ENCODE measurements at places on chromosomes 11 and 22.

GRCh38 chr11:12359761-12360160, 17.6 kb upstream of the PARVA start:
- DNase-seq: no peak

DNA sequence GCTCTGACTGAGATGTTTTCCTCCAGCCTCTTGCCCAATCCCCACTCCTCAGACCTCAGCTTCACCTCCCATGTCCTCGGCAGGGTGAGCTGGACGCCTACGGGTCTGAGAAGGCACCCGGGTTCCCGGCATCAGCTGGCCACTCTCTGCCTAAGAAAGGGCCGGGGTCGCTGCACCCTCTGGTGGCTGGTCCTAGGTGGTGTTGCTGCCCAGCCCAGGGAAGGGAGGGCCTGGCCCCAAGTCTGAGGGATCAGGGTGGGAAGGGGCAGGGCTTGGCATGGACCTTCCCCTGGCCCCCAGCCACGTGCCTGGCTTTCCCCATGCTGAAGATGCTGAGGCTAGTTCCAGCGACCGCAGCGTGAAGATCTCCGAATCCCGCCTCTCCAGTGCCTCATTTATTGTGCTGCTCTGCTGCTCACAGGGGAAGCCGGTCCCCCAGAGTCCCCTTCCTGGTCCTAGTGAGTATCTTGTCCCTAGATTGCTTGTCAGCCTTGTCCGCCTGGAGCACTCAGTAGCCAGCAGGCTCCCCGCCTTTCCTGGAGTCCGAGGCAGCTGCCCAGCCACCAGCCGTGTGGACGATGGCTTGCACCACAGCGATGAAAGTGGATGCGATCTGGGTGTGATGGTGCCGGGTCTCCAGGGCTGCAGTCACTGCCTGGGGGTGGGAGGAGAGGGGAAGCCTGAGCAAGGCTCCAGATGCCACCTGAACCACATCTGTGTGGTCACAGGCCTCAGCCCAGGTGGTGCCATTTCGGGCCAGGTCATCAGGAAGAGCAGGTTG, 2.9 kb upstream of the GGT5 start:
- peak; percentile 7 for DNase-seq

DNA sequence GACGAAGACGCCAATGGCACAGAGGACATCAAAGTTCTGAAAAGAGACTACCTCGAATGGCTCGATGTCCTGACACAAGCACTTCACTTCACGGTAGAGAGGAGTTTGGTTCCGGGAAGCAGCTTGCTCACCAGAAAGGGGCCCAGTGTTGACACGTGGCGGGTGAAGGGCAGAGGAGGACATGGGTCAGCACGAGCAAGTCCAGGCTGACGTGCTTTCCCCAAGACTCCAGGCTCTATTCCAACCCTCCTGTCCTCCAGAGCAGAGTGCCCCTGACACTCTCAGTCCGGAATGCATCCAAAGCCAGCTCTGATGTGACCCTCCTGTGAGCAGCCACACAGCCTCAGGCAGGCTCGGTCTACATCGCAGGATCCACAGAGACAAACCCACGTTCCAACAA, 77.5 kb upstream of the BID start:
- no peak for DNase-seq

- DNase-seq: no peak
Observed at GRCh38 chr22:49856343-49856742, 2.7 kb downstream of the ZBED4 start.

DNA sequence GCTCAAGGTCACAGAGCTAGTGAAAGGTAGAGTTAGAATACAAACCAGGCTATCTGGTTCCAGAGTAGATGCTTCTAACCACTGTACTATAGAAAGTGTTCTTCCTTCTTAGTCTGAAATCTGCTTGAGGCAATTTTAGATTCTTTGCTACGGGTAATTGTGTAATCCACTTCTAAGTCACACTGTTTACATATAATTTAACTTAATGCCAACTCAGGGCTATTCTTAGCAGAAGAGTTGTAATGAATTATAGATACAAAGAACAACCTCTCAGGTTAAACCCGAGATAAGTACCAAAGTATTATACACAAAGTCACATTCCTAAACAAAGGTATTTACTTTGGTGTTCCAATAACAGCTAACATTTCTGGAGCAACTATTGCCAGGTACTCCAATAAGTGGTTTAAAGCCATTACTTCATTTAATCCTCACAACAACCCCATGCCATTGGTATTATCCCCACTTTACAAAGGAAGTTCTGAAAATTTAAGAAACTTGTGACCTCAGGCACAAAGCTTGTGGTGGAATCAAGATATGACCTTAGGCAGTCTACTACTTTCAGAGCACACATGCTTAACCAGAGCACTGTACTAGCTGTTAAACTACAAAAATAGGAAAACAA, 31.1 kb upstream of the DDI1 start:
- no peak for DNase-seq

DNA sequence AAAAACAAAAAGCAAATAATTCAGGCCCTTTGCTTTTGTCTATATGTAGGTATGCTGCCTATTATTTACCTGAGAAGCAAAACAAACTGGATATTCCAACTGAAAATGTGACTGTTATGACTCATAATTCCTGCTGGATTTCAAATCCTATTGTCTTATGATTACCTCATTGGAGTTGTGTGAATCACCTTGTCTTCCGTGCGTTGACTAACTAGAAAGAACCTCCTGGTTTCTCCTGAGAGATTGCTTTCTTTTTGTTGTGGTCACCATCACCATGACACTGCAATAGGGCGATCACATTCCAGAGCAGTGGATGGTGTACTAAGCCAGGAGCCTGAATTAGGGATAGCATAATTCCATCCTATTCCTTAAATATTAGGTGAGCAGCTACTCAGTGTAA, 23.0 kb upstream of the EXPH5 start:
- no peak for DNase-seq

DNA sequence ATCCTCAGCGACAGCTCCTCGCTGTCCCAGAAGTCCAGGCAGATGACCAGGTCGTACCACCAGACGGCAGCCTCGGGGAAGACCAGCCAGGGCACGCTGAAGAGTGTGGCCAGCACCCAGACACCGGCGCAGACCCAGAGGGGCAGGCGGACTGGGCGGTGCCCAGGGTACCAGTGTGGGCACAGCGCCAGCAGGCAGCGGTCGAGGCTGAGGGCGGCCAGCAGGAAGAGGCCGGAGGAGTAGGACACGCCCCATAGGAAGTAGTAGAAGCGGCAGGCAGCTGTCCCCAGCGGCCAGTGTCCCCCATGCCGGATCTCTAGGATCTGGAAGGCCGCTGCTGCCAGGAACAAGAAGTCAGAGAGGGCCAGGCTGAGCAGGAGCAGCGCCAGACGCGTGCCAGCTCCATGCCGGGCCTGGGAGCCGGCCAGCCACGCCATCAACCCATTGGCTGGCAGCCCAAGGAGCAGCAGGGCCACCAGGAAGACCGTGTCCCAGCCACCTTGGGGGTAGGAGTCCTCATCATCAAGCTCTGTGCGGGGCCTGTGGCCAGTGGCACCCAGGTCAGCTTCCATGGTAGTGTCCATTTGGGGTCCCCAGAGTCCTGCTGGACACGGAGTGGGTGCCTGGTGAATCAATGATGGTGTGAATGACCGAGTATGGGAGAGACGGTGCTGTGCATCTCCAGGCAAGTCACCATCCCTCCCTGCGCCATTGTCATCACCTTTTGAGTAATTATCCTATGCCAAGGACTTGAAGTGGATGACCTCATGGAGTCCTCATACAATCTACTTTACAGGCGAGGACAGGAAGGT, at the start of gene GPR152:
Gene GPR152, minus strand, starts transcription at position 589 of the 812 bp plus-strand sequence. Its CDS starts 5 bp downstream, at position 584.
- no peak for DNase-seq
